ENCODE measurements at places on chromosomes 1 and 21.

DNA sequence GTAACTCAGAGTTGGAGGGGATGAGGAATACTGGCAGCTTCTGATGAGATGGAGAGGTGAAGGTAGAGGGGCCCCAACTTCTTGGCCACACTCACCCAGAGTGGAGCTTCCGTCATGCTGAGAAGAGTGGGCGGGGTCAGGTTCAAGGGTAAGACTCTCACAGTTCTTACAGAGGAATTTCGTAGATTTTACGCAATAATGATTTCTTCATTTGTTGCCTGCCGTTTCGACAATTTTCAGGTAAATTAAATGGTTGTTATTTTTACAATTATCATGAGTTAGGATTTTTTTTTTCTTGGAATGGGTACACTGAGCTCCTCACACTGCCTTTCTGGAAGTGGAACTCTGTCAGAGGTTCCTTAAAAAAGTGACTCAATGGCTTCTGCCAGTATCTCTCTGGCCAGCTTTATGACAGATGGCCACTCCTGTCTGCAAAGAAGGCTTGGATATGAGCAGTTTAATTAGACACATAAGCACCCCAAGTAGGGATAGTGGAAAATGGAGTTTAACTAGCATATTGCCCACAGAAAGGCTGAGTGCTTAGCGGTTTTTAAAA is 13.8 kb upstream of the NLRP3 start:
- DNase-seq: no peak

DNA sequence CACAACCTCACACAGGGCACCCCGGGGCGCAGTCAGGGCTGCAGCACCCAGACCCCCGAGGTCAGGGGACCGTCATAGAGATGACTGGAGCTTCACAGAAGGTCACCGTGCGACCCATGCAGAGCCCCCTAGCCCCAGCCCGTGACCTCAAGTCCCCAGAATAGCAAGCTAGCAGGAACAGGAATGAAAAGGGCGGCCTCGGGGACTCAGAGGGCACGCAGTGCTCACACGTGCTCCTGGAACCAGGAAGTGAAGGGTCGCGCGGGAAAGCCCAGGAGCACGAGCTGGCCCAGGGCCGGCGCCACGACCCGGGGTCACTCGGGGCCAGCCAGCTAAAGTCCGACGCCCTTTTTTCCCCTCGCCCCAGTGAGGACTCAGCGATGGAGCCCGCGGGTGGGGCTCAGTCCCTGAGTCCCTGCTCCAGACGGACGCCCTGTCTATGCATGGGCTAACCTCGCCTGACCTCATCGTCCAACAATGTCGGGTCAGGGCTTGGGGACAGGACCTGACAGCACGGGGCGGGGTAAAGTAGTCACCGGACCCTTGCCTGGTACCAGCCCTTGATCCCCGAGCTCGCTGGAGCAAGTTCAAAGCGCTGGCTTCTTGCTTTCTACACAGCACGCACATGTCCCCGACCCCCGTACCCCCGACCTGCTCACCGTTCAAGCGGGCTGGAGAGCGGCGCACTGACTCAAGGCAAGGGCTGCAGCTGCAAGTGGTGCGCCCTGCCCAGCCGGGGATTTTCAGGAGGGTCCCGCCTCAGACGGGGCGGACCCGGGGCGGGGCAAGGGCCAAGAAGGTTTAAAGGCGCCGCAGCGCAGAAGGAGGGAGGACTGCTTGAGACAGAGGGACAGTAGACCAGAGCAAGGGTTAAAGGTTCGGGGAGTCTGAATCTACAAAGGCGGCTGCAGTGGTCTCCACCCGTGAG is at the start of gene TAGLN2:
Gene TAGLN2 (minus strand): TSS at position 717 of the 928 bp plus-strand sequence. CDS start 4,998 bp downstream, outside the sequence.
- DNase-seq: peak; percentile 62

- DNase-seq: no peak
Measured at GRCh38 chr1:212070720-212071302, 35.3 kb downstream of the DTL start.

- no peak for DNase-seq
Measured at GRCh38 chr1:92484472-92485380, 2.0 kb downstream of the GFI1 start.

DNA sequence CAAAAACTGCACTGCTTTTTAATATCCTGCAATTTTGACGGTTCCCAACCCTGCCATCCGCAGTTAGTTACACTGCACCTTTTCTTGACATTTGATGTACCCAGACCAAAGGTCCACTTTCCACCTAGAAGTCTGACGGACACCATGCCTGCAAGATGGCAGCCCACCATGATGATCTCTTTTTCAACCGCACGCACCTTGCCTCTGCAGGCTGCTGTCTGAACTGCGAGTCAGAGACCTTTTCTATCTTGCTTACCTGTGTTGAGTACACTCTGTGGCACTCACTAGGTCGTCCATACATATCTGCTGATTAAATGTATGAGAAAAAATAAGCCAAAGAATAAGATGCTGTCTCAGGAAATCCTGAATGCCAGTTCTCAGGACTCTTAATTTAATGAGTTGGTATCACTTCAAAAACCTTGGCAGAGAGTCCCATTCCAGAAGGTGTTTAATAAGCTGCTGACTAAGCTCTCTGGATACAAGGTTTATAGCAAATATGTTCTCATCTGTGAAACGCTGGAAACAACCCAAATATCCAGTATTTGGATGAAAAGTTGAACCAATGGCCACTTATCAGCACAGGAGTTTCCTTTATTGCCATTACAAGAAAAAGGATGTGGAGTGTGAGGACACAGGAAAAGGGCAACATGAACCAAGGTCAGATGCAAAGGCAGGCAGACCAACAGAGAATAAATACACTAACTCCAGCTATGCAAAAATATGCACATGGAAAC is 37.9 kb downstream of the GNG12 start:
- DNase-seq: no peak

DNA sequence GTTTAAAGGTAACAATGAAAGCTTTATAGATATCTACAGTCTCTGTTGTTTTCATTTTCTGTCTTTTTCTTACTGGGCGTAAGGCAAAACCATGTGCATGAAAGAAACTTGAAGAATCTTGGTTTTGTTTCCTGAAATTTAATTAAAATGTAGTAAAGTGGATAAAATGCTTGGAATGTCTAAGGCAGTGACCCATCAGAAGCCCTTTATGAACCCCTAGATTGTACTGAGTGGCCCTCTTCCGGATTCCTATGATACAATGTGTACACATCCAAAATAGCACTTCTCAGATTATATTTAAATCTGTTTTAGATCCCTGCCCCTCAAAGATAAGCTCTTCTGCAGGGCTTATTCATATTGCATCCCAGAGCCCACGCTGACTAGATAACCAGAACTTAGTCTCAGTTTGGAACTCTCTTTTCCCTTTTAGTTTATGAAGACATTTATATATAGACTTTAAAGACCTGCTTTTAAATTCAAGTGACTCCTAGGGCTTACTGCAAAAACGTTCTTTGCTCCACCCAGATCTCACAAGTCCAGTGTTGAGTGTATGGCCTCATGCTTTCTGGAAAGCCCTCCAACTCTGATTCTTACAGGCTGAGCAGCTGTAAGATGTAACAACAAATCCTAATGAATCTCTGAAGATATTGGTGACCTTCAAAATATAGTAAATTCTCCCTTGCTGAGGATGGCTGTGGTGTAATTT is 142.9 kb downstream of the LRRC7 start:
- DNase-seq: no peak

DNA sequence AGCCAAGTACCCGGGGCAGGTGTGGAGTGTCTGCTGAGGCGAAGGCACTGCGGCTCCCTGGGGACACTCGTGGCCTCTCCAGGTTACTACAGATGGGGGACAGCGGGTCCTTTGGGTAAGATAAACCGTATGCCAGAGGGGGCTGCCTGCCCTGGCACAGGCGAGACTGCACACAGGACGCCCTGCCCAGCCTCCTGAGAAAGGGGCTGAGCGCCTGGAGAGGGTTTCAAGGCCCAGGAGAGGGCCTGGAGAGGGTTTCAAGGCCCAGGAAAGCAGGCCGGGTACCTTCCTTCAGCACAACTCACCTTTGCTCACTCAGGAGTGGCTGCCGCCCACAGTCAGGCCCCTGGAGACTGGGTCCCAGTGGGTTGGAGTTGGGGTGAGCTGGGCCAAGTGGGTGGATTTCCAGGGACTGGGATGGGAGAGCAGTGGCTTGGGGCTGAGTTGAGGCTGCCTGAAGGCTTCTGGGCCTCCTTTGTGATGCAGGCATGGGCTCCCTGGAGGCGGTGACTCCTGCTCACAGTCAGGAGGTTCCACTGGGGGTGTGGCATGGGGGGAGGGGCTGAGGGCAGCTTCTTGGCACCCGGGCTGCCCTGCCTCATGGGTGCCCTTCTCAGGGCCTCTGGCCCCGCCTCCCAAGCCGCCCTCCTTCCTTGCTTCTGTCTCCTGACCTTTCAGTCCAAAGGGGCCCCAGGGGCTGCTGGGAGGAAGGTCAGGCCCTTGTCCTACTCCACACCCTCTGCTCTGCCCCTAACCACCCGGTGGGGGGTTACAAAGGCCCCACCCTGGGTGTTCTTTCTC is at the start of gene MMEL1:
Gene MMEL1 (minus strand): TSS at position 456 of the 801 bp plus-strand sequence. CDS start 3,532 bp downstream, outside the sequence.
- no peak for DNase-seq

DNA sequence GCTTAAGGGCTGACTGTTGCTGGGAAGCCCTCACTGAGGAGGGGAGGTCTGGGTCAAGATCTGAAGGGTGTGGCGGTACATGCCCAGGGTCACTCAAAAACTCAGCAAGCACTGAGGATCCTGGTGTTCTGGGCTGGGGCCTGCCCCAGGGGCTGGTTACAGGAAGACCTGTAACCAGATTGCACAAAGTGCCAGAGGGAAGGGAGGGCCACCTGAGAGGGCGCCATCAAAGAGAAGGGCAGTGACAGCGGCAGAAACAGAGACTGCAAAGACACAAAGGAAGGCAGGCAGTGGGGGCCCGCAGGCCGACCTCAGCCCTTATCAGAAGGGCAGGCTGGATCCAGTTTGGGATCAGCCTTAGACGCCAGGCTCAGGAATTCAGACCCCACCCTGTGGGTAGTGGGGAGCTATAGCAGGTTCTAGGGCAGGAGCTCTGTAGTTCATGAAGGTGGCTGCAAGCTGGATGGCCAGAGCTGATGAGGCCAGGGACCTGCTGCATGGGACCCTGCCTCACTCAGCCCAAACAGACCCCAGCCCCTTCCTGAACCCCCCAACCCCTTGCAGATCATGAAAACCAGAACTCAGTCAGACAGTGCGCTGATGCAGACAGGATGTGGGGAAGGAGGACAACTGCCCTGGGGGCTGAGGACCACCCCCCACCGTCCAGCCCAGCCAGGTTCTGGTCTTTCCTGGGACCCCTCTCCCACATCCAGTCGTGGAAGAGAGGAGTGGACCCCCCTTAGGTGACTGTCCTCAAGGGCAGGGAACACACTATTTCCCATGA is 3.9 kb downstream of the SH2D5 start:
- DNase-seq: no peak

GRCh38 chr1:88194542-88194941 is 489.5 kb upstream of the PKN2 start:
- DNase-seq: no peak

- DNase-seq: no peak
Measured at GRCh38 chr1:236082526-236082925, 17.6 kb upstream of the NID1 start.

DNA sequence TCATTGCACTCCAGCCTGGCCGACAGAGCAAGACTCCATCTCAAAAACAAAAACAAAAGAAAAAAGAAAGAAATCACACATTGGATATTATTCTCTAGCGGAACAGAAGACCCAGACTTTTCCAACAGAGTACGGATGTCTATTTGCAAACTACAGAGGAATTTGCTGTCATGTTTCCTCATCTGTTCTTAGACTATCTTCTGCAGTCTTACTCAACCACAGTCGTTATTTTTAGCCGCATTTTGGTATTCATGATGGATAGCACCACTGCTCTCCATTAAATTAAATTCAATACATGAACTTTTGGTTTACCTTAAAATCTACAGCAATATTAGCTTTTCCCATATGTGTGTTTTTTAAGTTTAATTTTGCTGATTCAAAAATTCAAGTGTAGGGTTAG is 14.2 kb upstream of the HEATR1 start:
- no peak for DNase-seq

DNA sequence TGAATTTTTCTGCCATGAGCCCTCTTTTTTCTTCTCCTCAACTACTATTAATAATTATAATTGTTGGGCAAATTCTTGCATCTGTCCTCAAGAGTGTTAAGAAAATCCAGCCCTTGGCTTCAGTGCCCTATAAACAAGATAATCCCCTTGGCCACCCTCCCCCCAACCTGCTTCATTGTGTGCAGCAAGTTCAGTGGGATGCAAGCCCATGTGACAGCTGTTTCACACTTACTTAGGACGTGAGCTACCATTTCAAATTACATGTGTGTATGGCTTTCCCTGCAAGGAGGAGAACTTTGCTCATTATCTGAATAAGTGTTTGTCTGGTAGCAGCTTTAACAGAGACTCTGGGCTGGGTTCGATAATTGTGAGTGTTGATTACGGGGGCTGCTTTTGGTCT is 276.2 kb downstream of the CACNA1E start:
- DNase-seq: no peak

DNA sequence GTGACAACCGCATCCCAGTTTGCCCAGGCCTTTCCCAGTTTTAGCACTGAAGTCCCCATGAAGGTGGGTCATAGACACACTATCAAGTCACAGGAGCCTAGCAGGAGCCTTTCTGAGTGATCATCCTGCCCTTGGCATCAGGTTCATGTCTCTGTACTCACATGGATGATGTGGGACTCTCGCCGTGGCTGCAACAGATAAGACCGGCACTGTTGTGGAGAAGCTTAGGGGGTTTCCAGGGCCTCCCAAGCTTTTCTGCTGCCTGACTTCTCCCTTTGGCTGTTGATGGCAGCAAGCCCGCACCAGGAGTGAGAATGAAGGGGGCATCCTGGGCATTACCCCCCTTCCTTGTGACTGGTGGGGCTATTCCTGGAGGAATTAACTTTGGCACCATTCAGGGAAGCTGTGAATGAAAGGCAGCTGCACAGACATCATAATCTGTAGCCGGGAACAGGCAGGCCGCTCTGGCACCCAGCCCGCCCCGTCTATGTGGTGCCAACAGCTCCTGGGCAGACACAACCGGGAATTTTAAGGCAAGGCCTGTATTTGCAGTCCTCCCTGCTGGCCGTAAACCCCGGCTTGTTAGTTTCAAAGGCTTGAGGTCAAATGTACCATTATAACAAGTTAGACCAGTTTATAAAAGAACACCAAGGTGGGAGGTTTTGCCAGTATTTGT is 148.6 kb downstream of the HUNK start:
- DNase-seq: peak; percentile 62

GRCh38 chr1:27388337-27389005 is 4.0 kb upstream of the GPR3 start:
- peak; percentile 59 for DNase-seq

GRCh38 chr1:92752719-92753118 is 32.2 kb downstream of the EVI5 start:
- no peak for DNase-seq

DNA sequence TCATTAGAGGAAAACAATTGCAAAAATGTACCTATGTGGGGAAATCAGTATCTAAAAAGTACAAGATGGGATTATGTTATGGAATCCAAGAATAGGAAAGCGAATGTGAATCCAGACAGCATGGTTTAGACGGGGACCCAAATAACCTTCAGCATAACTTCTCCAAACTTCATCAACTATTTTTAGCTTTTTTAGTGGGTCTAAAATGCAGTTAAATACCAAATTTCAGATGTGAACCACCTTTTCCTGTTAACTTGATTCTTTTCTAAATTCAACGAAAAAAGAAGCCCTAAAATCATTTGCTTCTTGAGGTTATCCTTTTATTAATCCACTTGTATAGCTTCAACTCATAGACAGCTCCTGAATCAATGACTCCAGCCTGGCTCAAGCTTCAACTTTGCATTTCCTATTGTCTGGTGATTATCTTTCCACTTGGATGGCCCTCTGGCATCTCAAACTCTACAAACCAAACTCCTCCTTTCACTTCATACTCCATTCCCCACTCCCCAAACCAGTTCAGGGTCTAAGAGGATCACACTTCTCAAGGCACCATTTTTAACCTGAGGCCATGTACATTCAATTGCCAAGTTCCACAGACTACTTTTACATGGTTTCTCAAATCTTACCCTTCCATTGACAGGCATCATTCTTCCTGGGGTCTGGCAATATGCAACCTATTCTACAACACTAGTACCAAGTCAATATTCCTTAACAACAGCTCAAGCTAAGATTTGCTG is 7.4 kb downstream of the ERRFI1 start:
- DNase-seq: no peak

Data from dorsolateral prefrontal cortex (tissue), 122 donors.